ENCODE measurements at places on chromosomes 6 and 20.

DNA sequence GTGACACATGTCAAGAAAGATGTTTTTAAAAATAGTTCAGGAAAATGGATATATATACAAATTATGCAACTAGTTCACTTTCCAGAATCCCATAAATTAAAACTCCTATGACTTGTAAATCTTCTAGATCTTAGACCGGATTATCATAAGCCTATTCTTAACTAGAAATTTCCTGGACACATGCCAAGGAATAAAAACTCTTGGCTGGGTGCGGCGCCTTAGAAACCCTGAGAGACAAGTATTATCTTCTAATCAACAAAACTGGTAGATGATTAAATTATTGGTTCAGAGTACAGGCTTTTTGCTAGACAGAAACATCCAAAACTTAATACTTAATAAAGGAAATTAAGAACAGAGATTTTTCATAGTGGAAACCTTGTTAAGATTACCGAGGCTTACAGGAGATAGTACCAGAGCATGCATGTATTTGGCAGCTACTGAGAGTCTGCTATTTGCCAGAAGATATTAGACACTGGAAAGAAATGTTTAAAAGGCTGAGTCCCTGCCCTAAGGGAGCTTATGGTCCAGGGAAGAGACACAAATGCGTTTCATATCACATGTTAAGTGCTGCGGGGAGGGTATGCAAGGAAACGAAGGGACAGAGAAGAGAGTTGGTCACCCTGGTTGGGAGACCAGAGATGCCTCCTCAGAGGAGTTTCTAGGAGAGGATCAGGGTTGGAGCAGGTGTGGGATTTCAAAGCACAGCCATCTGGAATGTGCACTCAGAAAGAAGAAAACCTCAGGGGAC is 46.5 kb upstream of the IFNGR1 start:
- DNase-seq = no peak

GRCh38 chr6:146871611-146872425 is 273.0 kb downstream of the ADGB start:
- no peak for DNase-seq

GRCh38 chr6:144215402-144215931 is 65.2 kb downstream of the STX11 start:
- no peak for DNase-seq

DNA sequence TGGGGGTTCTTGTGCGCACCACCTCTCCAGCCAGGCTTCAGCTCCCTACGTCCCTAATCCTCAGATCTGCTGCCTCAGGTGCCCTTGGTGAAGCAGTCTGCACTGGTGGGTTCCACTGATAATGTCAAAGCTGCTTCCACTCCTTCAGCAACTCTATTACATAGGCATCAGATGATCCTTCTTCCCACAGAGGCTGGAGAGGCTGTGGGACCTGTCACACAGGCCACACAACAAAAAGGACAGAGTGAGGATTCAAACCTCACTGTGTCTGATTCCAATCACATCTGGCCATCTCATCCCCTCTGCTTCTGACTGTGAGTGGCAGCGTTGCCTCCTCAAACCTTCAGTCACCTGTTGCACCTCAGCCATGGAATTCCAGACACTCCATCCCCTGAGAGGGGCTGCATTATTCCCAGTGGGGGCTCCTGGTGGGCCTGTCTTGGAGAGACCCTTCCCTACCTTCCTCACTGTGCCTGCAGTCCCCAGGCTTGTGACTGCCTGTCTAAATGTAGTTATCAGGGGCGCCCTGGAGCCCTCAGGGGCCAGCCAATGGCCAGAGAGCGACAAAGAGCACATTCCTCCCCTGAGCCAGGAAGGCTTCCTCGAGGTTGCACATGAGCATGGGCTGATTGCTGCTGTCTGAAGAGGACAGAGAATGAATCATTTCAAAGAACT is 211.4 kb upstream of the ECI2 start:
- DNase-seq = no peak

DNA sequence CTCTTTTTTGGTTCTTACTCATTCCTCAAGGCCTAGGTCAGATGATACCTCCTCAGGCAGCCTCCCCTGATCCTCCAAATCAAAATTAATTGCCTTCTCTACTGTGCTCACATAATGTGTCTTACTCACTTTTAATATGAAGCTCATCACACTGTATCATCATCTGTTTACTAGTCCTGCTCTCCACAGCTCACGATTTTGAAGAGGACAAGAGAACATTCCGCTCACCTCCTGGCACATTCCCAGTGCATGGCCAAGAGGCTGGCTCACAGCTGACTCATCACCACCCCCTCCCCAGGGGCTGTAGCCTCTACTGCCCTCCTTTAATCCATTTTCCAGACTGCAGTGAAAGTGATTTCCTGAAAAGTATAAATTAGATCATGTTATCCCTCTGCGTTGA is 133.1 kb downstream of the ALDH8A1 start:
- no peak for DNase-seq

DNA sequence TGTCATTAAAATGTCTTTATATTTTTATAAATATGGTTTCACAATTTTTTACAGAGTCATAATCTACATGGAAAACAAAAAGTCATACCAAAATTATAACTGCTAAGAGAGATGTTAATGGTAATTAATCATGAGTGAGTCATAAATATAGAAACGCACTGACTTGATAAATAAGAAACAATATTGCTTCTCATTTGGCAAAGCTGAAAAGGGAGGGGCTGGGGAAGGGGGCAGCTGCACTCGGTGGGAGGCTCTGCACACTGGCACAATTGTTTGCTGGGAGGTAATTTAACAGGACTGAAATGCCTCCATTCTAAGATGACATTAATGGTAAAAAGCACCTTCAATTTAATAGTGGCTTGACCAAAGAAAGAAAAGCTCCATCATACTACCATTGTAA is 133.3 kb upstream of the AGPAT4 start:
- no peak for DNase-seq

- no peak for DNase-seq
Measured at GRCh38 chr6:31775633-31776484, 1.3 kb downstream of the VWA7 start.

- no peak for DNase-seq
Measured at GRCh38 chr6:32167154-32167760, 2.9 kb downstream of the EGFL8 start.

DNA sequence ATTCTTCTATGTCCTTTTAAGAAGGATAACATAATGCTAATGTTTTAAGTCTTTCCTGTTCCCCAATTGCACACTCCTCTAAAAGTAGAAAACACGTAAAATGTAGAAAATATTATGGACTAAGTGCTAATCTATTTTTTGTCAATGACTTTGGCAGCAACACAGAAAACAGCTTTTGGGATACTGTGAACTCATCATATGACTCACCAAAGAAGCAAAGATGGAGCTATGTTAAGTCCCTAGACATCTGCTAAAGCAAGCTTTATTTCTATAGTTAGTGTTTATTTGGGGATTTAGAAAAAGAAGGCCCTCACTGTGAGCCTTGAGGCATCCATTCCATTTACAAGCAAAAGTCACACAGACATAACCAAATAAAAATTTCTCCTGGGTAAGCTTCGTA is 23.0 kb downstream of the OPN5 start:
- no peak for DNase-seq

GRCh38 chr6:117976030-117976651 is 69.1 kb downstream of the SLC35F1 start:
- DNase-seq = peak; percentile 53

- peak; percentile 62 for DNase-seq
Measured at GRCh38 chr6:144840619-144841018, 555.5 kb downstream of the UTRN start.
